ENCODE measurements at places on chromosomes 6 and 20.

DNA sequence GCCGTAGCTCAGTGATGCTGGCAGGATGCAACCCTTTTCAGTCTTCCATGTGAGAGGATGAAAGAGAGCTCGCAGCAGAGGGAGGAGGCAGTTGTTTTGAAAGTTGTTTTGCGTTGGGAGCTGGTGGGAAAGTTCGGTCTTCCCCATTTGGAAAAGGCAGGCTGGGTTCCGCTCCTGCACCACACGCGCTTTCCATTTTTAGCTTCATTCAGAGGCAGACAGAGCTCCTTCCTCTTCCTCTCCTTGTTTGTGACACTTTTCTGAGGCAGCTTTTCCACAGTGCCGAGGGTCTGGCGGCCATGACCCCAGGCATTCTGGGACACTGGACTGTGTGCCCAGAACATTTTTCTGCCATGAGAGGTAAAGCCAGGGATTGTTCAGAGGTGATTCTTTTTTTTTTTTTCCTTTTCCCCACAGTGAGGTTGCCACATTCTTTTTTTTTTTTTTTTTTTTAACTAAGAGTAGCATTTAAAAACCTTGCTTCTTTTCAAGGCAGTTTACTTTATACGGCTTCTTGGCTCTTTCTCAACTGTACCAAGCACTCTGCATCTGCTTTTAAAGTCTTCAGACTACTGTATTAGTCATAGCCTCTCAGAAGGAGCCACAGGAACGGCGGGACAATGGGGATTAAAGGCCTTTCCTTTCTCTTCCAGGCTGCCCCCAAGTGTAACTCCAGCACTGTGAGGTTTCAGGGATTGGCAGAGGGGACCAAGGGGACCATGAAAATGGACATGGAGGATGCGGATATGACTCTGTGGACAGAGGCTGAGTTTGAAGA is 1.6 kb downstream of the PRDM1 start:
- no peak for DNase-seq

DNA sequence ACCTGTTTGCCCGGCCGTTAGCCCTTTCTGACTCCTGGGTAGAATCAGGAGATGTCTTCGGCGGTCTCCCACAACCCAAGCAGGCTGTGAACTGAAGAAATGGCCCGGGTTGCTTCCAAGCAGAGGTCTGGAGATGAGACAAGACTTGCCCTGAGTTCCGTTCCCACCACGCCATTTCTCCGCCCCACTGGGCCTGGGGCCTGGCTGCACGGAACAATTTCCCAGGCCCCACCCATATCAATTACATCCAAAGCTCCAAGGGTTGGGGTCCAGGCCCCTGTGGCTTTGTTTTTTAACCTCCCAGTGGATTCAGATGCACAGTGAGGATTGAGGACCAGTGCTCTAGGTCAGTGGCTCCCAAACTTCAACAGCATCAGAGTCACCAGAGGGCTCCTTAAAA is 214.5 kb upstream of the ARID1B start:
- no peak for DNase-seq

DNA sequence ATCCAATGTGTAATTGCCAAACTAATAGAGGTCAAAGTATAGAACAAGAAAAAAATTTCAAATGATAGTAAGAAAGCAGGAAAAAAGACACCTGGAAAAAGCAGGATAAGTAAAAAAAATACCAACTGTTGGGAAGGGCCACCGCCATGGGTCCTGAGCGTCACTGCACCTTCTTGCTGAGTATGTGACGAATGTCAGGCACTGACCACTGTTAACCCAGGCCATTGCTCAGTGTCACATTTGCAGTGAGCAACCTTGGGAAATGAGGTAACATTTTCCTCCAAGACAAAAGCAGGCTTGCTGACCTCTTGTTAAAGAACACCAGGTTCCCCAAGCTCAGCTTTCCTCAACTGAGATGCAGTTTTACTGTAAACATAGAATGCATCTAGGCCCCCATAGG is 15.6 kb upstream of the RPS6KA2 start:
- no peak for DNase-seq

DNA sequence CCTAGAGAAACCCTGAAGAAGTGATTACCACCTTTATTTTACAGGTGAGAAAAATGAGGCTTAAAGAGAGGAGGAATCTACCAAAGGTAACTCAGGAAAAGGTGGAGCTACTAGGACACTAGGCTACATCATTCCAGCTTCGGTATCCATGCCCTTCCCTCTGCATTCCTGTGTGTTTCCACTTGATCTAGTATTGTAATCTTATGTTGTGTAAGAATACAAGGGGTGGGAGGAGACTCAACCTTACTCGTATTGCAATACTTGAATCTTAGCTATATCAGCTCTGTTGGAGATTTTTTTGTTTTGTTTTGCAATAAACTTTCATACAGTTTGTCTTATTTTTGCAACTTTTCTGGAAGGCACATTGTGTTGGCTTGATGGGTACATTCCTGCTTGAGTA is 742.4 kb downstream of the PTPRT start:
- no peak for DNase-seq

DNA sequence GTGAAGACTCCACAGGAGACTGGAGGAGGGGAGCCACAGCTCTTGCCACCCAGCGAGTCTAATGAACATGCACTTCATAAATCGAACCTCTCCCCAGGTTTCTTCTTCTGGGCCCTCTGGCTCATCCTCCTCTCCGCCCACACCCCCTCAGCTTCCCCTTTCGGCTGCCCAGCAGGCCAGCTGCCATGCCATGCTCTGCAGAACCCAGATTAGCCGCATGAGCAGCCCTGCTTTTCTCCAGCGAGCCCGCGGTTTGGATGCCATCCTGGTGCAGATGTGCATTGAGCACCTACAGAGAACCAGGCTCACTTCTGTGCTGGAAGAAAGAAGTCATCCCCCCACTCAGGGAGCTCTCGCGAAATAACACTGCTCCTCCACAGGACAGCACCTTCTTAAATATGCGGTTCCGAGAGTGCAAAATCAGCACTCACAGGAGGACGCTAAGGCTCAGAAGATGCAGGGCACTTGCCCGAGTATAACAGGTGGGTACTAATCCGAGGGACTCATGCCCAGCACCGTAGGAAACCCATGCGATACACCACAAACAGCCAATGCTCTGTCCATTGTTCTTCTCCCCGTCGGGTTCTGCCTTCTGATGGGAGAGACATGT is 143.0 kb upstream of the THBS2 start:
- DNase-seq, result no peak

- no peak for DNase-seq
These were observed 100.8 kb downstream of the DST start for GRCh38 chr6:56541741-56542360.

DNA sequence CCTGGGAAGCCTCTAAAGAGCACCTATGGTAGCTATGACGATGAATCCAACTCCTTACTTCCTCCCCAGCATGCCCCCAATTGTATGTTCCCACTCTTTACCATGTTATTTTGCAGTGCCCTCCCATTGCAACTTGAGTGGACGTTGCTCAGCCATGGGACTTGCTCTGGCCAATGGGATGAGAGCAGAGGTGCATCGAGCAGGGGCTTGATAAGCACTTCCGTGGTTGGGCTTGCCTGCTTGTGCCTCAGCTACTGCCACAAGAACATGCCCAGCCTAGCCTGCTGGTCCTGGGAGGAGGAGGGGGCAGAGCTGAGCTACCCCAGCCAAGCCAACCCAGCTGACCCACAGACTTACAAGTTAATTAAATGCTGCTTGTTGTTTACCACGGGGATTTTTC is 71.1 kb upstream of the CTNNBL1 start:
- DNase-seq, result no peak

GRCh38 chr6:146154197-146154596 is 125.3 kb downstream of the GRM1 start:
- DNase-seq, result no peak

- DNase-seq, result no peak
These were observed 78.8 kb upstream of the MAP7 start for GRCh38 chr6:136628996-136629395.

DNA sequence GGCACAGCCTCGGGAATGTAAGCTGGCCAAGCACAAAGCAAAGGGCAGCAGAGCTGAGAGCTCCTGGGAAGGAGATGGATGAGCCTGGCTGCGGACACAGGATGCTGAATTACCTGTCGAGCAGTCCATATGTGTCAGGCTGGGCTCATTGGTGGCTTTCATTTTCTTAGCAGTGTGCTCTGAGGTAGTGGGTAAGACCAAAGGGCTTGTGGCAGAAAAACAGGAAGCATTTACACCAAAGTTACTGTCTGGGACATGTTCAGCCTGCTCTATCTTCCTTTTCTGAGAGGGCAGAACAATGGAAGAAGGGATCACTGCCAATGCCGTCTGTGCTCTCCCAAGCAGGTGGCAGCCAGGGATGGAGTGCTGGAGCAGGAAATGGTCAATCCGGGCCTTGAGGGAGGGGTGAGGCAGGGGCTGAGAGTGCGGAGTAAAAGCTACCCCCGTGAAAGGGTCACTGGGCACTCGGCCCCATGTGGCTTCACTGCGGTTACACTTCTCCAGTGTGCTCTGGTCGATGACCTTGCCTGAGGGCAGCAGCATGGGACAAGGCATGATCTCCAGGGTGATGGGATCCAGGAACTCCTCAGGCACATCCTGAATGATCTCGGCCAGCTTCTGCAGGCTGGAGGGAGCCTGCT is 36.9 kb upstream of the AVP start:
- DNase-seq, result no peak

DNA sequence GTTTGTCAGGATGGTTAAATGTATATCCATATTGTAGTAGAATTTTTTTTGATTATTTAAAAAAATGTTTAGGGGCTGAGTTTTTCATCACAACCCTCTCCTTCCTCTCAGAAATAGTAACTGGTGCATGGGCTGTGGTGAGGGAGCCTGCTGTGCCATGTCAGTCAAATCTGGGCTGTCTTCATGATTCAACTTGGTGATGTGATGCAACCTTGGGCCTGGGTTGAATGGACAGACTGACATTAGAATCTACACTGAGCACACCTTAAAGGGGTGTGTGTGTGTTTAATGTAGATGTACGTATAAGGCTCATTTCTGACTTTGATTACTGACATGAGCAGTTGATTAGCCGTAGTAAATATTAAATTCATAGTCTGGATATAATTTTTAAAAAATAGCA is 3.7 kb downstream of the TJAP1 start:
- DNase-seq, result no peak

DNA sequence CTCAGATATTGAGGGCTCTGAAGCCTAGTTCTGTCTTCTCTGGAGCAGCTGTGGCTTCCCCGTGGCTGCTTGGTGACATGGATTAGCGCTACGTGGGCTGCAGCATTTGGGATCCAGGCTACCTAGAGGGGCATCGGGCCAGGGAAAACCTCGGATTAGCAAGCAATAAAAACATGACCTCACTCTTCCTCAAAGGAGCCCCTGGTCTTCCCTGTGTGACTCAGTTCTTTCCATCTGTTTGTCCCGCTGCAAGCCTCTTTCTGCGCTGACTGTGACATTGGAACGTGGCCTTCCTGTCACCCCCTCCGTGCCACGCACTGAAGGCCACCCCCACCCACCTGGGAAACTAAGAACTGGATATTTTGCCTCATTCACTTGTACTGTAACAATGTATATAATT is 3.6 kb downstream of the MRGBP start:
- DNase-seq, result no peak

DNA sequence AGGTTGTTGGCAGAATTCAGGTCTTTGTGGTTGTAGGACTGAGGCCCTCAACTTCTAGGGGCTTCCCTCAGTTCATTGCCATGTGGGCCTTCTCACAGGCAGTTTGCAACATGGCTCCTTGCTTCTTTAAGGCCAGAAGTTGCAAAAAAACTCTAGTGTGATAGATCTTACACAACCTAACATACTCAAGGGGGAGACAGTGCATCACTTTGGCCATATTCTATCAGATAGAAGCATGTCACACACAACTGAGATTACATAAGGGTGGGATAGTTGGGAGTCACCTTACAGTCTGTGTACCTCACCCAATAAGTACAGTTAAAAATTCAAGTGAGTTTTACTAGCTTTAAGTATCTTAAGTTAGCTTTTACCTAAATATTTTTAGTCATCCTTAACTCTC is 1.6 kb downstream of the SIRPD start:
- DNase-seq, result no peak

GRCh38 chr20:41135187-41135887 is 2.0 kb upstream of the PLCG1 start:
- DNase-seq, result no peak

GRCh38 chr6:8113131-8113654 is 10.8 kb upstream of the EEF1E1 start:
- no peak for DNase-seq

DNA sequence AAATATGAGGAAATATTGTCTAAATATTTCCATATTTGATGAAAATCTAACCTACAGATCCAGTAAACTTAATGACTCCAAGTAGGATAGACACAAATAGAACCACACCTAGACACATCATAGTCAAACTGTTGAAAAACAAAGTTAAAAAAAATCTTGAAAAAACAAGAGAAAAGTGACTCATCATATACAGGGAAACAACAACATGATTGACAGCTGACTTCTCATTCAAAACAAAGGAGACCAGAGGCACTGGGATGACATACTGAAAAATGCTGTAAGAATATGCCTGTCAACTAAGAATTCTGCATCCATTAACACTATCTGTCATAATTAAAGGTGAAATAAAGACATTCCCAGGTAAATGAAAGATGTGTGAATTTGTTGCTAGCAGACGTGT is 38.8 kb downstream of the BMP2 start:
- no peak for DNase-seq
